NCI-H1105 treated with DMSO at 0.1 percent for 48 hours (cell line): ENCODE measurements at places on chromosomes 1 and 21.
A peak's percentile ranks its signal among the peaks of the same experiment; 100 is the strongest.

- no peak for DNase-seq
These were observed 84.7 kb downstream of the LRRC53 start for GRCh38 chr1:74427681-74428080.

DNA sequence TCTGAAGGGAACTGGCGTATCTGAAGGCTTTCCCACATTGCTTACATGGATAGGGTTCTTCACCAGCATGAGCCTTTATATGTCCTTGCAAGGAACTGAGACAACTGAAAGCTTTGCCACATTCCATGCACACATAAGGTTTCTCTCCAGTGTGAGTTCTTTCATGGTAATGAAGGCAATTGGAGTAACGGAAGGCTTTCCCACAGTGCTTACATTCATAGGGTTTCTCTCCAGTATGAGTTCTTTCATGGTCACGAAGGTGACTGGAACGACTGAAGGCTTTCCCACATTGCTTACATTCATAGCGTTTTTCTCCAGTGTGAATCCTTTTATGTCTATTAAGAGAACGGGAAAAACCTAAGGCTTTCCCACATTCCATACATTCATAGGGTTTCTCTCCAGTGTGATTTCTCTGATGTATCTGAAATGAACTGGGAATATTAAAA is 15.0 kb downstream of the ZNF124 start:
- DNase-seq, result no peak

GRCh38 chr1:145859491-145860023 is 676 bp upstream of the PIAS3 start:
- DNase-seq, result peak; percentile 78

GRCh38 chr1:1371364-1371745 is 3.7 kb downstream of the AURKAIP1 start:
- no peak for DNase-seq

GRCh38 chr21:45801129-45801964 is 157.8 kb downstream of the PCBP3 start:
- no peak for DNase-seq

- DNase-seq, result no peak
These were observed 5.8 kb upstream of the LORICRIN start for GRCh38 chr1:153253693-153254092.

DNA sequence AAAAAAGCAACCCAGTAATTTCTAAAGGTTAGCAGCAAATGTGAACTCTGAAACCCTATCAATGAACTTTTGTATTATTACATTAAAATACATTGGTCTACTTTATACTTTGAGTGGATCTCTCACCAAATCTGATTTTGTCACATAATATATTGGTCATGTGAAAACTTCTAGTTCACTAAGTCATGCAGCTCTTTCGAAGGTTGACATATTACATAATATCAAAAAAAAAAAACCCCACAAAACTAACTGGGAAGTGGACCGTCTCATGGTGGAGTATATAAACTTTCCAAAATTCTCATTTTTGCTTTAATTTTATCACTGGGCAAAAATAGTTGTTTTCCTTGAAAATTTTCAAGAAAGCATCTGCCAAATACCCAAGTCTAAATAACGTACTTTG is 50.4 kb downstream of the GATAD2B start:
- no peak for DNase-seq

DNA sequence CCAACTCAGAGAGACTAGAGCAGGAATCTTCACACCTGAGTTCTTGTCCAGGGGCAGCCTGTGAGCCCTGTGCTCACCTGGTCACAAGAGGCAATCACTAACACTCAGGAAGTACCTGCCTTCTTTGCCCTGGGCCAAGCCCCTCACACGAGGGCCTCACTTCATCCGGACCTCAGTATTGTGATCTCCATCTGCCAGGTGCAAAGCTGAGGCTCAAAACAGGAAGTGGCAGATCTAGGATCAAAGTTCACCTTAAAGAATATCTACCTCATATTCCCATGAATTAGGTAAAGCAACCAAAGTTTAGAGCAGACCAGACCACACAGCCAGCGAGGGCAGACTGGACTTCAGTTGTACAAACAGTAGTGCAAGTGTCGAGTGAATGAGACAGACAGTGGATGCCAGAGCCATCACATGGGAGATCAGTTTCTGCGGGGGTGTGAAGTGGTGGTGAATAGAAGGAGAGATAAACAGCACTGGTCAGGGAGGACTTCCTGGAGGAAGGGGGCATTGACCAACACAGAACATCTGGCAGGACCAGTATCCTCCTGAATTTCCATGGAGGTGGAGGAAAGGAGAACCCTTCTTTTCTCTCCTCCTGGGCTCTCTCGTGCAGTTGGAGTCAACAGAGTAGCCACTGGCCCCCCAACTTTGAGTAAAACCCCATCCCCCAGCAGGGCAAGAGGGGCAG is 116.6 kb upstream of the ZBTB40 start:
- no peak for DNase-seq

GRCh38 chr21:28106370-28106890 is 886.2 kb downstream of the LTN1 start:
- no peak for DNase-seq
